ENCODE measurements at places on chromosomes 16 and 17.

DNA sequence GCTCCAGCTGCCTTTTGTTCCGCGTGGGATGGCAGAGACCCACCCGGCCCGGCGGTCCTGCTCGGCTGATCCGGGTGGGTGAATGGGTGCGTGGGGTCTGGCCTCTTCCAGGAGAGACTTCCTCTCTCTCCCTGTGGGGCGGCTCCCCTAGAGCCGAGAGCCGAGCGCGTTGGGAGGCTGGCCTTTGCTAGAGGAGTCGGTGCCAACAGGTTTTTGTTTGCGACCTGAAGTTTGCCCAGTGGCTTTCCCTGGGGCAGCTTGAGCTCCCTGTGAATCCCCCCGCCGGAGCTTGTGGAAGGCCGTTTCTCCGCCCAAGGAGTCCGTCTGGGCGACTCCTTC, 970 bp downstream of the EPN2 start:
- no peak for DNase-seq

- DNase-seq = peak; percentile 78
These were observed at the start of gene CTCF for GRCh38 chr16:67562526-67562917. CTCF (plus strand) TSS chr16:67562526; CDS start chr16:67610833, 48,307 bp downstream.

- no peak for DNase-seq
These were observed 14.4 kb downstream of the SYCE1L start for GRCh38 chr16:77213542-77214106.

DNA sequence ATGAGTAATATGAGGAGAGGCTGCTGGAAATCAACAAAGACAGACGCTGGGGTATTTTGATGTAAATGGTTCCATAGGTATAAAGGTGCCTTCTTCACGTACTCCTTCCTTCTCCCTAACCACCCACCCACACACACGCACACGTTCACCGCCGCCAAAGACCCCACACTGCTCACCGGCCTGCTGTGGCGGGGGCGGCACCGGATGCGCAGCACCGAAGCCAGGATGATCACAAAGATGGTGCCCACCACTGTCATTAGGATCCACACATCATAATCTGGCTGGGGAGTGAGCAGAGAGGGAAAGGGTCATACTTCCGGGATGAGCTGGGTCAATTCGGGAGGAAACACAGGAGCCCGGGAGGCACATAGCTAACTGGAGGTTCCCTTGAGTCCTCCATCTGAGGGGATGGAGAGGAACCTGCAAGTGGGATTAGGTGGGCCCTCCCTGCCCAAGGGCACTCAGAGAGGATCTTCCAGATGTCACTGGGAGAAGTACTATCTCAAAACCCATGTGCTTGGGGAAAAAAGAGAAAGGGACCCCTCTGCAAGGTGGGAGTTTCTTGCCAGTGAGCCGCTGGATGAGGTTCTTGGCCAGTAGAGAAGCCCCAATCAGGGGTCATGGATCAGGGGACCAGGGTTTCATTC, 10.5 kb upstream of the SUPT4H1 start:
- DNase-seq = no peak

- no peak for DNase-seq
These were observed at the start of gene GJD3 for GRCh38 chr17:40364121-40364861. GJD3 (minus strand) TSS chr17:40364737; CDS start chr17:40363815, 922 bp downstream.

GRCh38 chr16:72992142-72992601, 55.8 kb downstream of the ZFHX3 start:
- DNase-seq = no peak

DNA sequence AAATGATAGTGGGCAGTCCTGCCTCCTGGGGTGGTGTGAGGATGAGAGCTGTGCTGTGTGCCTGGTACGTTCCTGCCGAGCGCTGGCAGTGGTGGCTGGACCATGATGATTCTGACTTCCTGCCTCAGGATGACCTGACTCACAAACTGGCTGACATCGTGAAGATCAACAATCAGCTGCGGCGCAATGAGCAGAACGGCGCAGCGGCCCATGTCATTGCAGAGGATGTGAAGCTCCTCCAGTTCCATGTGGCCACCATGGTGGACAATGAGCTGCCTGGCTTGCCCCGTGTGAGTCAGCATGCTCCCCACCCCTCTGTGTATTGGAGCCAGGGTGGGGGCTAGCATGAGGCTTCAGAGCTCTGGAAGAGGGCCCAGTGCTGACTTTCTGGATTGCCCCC, 13.1 kb downstream of the POLR2A start:
- no peak for DNase-seq

DNA sequence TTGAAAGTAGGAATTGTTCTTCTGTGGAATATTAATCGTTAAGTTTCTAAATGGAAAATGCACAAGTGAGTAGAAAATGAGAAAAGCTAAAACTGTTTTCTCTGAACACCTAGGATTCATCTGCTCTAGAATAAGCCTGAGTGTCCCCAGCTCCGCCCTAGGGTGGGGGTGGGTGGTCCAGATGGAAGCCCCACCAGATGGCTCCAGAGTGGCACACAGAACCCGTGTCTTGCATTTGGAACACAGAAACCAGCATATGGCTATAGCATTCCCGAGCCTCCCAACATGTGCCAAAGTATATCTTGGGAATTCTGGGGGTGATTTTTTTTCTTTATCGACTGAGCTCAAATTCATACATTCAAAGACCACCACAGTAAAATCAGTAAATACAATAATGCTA, 517.7 kb upstream of the PSMD7 start:
- no peak for DNase-seq

GRCh38 chr16:50747207-50747956, 5.5 kb downstream of the CYLD start:
- DNase-seq = no peak

DNA sequence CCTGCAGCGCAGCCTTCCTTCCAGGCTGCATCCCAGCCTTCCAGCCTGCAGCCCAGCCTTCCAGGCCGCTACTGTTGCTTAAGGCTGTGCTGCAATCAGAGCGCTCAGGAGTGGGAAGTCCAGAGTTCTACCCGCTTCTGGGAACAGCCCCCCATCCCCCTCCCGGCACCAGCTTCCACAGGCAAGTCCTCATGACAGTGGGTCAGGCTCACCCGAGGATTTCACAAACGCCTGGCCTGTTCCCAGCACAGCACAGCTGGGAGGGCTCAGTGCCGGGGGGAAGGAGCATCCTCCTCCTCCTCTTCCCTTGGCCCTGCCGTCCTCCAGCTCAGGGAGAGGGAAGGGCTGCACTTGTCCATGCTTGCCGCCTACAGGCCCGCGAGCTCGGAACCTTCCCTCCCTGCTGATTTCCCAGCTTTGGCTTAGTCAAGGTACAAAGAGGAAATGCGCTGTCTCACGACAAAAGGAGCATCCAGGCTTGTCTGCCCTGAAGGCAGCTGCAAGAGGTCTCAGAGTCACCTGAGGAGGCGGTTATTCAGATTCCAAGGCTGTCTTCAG, 8.3 kb downstream of the SOCS3 start:
- peak; percentile 92 for DNase-seq

GRCh38 chr17:56141046-56141839, 12.0 kb upstream of the ANKFN1 start:
- no peak for DNase-seq

GRCh38 chr16:15897834-15898254, 9.4 kb upstream of the CEP20 start:
- no peak for DNase-seq

DNA sequence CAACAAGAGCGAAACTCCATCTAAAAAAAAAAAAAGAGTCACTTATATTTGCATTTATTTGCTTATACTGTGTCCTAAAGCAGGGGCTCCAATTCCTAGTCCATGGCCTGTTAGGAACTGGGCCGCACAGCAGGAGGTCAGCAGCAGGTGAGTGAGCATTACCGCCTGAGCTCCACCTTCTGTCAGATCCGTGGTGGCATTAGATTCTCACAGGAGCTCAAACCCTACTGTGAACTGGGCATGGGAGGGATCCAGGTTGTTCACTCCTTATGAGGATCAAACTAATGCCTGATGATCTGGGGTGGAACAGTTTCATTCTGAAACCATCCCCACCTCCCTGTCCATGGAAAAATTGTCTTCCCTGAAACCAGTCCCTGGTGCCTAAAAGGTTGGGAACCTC, 24.9 kb downstream of the ITGB3 start:
- no peak for DNase-seq

GRCh38 chr17:82283208-82283749, 9.8 kb upstream of the CSNK1D start:
- no peak for DNase-seq

- no peak for DNase-seq
These were observed 4.4 kb downstream of the SEC14L1 start for GRCh38 chr17:77145224-77145611.

DNA sequence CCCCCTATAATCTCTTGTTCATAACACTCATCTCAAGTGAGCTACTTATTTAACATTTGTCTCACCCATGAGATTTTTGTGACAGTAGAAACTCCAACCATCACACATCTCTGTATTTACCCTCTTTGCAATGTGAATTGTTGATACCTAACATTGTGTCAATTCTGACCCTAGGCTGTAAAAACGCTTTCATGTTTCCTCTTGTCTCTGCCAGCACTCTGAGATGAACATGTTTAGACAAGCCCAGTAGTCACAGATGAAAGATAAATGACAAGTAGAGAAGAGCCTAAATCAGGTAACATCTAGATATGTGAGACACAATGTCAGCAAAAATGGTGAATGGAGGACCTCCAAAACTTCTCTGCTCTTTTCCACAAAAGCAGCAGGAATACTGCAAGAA, 1254.5 kb upstream of the GOT2 start:
- no peak for DNase-seq

- no peak for DNase-seq
These were observed 206.5 kb upstream of the GOT2 start for GRCh38 chr16:58940609-58941008.

DNA sequence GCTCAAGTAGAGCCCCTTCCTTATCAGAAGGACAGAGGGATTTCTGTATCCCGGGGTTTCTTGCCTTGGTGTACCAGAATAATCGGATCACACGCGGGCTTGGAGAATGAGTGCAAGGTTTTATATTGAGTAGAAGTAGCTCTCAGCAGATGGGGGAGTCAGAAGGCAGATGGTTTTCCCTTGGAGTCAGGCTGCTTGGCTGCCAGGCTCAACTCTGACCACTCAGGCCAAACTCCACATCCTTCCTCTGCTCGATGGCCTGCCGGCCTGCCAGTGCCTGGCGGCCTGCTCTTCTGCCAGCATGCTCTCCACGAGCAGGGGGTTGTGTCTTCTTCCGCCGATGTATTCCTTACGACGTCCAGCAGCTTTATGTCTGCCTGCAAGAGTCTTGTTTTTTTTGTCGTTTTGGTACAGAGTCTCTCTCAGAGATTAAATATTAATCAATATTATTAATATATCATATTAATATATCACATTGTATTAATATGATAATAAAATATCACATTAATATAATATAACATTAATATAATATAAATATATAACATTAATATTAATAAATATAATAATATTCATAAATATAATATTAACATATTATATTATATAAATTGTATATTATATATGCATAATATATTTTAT, 229.2 kb upstream of the WSCD1 start:
- DNase-seq = no peak

All from mucosa of gallbladder (tissue), 1 donor.